ENCODE measurements at places on chromosomes 2 and 18. TPM values are rescaled to one million over a fixed set of nuclear protein-coding genes. Genes with fewer than 3 reads are reported as not detected.

DNA sequence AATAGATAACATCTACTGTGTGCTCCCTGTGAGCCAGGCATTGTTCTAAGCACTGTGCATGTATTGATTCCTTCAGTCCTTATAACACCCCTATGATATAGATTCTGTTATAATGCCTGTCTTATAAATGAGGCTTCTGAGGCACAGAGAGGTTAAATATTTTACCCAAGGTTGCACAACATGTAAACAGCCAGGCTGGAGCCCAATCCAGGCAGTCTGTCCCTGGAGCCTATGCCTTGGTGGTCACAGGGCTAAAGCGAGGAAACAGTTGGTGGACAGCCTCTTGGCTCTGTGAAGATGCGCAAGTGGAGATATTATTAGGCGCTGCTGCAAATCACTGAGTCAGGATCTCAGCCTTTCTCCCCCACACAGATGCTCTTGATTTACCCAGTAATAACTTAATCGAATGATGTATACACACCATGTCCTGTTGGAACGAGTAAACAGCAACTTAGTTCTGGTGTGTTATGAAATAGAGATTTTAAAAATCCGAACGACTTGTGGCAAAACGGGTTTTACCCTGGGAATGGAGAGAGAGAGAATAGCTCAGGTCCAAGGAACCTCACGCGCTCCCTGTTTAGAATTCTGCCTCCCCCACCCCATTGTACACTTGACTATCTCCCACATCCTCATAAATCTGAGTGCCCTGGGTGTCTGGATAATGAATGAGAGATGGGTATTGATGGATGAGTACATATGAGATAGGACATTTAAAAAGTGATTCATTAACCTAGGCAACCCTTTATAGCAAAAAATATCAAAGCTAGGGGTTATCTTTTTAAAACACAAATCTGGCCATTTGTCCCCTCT is 231.9 kb downstream of the BCL2 start:
- H3K27me3 ChIP-seq, result peaks cover 1% of the 10 kb centered on the region
- no peaks in the 10 kb centered on the region for H3K4me1 ChIP-seq
- no peak overlapping the region for H3K4me3 ChIP-seq
- H3K27ac ChIP-seq, result no peak overlapping the region

Gene BBS5
- 3.2 TPM for total RNA-seq

DNA sequence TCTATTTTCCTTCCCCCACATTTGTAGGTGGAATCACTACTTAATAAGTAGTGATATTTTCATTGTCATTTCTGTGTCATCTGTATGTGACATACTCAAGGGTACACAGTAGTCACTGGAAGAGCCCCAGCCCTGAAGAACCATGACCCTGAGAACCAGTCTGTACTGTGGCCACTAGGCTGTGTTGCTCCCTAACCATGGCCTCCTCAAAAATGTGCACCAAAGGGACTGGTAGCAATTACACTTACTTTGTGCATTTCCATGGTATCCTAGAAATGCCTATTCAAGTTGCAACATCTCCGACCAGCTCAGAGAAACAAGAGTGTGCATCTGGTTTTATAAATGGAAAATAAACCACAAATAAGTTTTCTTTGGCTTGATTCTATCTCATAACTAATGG is 155.1 kb downstream of the DOCK10 start:
- peaks cover 65% of the 10 kb centered on the region for H3K4me1 ChIP-seq
- H3K4me3 ChIP-seq, result no peak overlapping the region
- no peak for DNase-seq
- H3K27me3 ChIP-seq, result no peaks in the 10 kb centered on the region
- H3K27ac ChIP-seq, result peak overlapping the region; percentile 36

DNA sequence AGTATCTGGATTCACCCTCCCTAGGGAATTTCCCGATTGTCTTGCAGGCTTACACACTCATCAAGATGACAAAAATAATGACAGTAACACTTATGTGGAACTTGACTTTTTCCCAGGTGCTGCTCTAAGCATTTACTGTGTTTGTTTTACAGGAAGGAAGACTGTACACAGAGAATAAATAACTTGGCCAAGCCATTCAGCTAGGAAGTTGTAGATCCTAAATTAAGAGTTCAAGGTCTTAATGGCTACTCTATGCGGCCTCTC is 549 bp upstream of the DPP4 start:
- no peaks in the 10 kb centered on the region for H3K27me3 ChIP-seq
- H3K27ac ChIP-seq, result peak overlapping the region; percentile 86
- no peak for DNase-seq
- peak overlapping the region; percentile 88 for H3K4me3 ChIP-seq
- peaks cover 37% of the 10 kb centered on the region for H3K36me3 ChIP-seq
- peaks cover 42% of the 10 kb centered on the region for H3K4me1 ChIP-seq

- no peaks in the 10 kb centered on the region for H3K27me3 ChIP-seq
- H3K36me3 ChIP-seq, result peaks cover 16% of the 10 kb centered on the region
- no peak overlapping the region for H3K27ac ChIP-seq
- peaks cover 14% of the 10 kb centered on the region for H3K4me1 ChIP-seq
- no peak overlapping the region for H3K4me3 ChIP-seq
- no peak for DNase-seq
Measured at GRCh38 chr18:79905389-79905911, 46.0 kb downstream of the SLC66A2 start.

DNA sequence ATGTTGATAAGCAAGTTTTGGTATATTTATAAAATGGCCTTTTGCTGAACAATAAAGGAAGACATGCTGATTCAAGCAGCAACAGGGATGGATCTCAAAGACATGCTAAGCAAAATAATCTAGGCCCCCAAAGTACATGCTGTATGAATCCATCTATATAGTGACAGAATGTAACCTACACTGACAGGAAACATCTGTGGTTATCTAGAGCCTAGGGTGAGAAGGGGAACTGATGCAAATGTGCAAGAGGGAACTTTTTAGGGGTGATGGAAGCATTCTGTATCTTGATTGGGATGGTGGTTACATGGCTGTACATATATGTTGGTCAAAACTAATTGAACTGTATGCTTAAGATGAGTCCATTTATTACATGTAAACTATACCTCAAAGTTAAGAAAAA is 24.2 kb downstream of the CNRIP1 start:
- H3K4me1 ChIP-seq, result no peaks in the 10 kb centered on the region
- H3K4me3 ChIP-seq, result no peak overlapping the region
- no peaks in the 10 kb centered on the region for H3K36me3 ChIP-seq

- H3K27me3 ChIP-seq, result no peaks in the 10 kb centered on the region
- no peak for DNase-seq
- no peak overlapping the region for H3K27ac ChIP-seq
- no peaks in the 10 kb centered on the region for H3K4me1 ChIP-seq
- no peak overlapping the region for H3K4me3 ChIP-seq
Measured at GRCh38 chr18:6576718-6577375, 152.7 kb upstream of the ARHGAP28 start.
